IPS-NIHi11 (cell line): ENCODE measurements at places on chromosomes 3 and 15.
A peak's percentile ranks its signal among the peaks of the same experiment; 100 is the strongest.

DNA sequence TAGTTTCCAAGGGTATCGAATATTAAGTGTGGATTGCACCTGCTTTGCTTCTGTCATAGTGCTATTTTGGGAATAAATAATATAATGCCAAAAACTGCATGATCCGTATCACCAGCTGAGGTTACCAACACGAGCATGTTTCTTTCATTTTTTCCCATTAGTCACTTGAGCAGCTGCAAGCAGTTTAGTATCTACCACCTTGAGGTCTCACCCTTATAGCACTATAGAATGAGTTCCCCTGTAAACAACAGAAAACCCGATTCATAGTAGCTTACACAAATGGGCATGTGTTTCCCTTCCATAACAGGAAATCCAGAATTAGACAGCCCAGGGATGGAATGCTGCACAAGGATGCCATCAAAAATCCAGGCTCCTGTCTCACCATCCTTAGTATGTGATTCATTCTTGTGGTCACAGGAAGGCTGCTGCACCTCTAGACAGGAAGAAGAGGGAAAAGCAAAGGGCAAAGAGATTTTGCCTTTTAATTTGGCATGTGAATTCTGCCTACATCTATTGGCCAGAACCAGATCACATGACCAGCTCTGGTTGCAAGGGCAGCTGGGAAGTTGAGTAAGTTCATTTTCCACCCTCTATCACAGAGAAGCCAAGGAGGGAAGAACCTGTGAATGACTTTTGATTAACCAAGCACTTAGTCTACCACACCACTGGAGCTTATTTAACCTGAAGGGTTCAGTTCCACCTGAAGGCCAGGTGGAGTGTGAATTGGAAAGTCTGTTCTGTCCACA, 91.3 kb upstream of the SLC25A36 start:
- DNase-seq, result no peak

DNA sequence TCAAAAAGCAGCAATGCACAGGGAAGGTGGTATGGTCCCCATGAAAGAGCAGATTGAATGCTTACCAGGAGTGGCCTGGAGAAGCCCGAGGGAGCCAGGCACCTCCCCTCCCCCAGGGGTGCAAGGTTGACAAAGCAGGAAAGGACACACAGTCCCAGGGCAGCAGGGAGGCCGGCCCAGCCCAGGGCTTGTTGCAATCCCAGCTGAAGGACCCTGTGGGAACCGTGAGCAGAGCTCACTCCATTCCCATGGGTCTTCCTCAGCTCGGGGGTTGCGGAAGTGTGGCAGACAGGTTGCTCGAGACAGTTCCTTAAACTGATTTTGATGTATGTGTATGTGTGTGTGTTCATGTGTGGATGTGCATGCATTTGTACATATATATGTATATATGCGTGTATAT, 15.8 kb downstream of the UROC1 start:
- no peak for DNase-seq

DNA sequence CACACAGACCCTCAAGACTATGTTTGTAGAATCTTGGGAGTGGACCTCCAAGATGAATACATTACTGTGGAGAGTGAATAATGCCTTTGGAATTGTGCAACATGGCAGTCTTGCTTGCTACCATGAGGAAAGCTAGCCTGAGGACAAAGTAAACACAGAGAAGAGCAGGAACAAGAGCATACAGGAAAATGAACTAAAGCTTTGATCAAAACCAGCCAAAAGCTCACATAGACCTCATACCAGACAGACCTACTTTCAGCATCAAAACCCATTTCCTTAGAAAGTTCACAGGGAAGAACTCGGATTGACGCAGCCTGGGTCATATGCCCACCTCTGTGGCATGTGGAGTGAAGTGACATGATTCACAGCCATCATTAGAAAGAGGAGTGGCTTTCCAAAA, 3.3 kb upstream of the RAB8B start:
- DNase-seq, result no peak

GRCh38 chr15:69337138-69337537, 38.4 kb downstream of the PAQR5 start:
- no peak for DNase-seq

DNA sequence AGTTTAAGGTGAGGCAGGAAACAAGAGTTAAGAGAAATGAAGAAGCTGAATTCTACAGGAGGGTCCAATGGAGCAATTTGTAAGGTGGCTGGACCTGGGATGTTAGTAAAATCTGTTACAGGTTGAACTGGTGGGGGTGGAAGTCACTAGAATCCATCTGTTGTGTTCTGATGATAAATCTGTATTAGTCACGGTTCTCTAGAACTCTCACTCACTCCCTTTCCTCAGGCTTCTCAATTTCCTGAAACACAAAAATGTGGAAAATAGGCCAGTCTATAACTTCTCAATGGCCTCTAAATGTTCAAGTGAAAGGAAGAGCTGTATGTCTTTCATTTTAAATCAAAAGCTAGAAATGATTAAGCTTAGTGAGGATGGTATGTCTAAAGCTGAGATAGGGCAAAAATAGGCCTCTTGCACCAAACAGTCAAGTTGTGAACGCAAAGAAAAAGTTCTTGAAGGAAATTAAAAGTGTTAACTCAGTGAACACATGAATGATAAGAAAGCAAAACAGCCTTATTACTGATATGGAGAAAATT, 180.2 kb upstream of the CBLB start:
- DNase-seq, result no peak

GRCh38 chr3:176097027-176097426, 1100.3 kb downstream of the TBL1XR1 start:
- DNase-seq, result peak; percentile 12

DNA sequence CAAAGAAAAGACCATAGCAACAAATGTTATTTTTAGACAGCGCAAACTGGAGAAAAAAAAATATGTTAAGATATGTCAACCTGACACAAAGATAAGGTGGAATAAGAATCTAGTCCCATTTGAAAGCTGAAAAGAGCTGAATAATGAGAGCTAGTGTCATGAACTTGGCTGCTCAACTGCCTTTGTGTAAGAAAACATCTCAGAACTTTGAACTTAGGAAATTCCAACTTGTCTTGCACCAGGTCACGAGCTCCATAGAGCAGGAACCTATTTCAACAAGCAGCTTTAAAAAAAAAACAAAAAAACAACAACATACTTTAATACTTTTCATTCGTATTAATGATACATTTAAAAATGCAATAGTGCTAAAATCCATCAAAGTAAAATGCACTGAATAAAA, 79.5 kb downstream of the ZNF280D start:
- no peak for DNase-seq

DNA sequence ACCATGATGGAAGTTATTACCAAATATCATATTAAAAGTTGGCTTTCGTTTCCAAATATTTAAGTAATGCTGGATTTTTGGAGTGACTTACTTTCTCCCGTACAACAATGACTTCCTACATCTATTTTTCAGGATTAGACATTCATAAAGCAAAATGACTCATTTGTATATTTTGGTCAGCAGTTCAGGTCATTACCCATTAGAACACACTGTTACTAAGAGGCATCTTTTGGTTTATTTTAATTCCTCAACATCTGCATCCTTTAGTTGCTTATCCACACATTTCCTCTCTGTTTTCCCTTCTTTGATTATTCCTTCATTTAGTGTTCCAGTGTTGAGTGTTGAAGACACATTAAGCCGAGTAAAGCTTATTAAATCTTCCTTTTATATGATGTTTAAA, 348.2 kb downstream of the NAALADL2 start:
- no peak for DNase-seq

DNA sequence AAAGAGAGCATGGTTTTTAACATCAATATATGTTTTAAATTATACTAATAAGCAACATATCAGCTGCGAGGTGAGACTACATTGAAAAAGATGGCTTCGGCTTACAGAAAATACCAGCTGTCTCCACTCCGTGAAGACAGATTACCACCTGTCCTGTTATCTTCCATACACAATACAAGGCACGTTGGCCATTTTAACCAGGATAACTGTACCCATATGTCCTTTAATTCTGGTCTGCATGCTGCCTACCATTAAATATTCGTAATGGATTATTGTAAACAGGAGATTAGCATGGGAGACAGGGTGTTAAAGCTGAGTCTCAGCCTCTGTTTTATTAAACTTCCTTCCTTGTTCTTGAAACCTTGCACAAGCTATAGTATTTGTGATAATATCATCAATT, 855.5 kb downstream of the ROBO1 start:
- DNase-seq, result no peak

- DNase-seq, result no peak
These were observed 12.1 kb upstream of the FBLN2 start for GRCh38 chr3:13536832-13537231.

GRCh38 chr3:113405180-113405579, 36.1 kb downstream of the CFAP44 start:
- no peak for DNase-seq

DNA sequence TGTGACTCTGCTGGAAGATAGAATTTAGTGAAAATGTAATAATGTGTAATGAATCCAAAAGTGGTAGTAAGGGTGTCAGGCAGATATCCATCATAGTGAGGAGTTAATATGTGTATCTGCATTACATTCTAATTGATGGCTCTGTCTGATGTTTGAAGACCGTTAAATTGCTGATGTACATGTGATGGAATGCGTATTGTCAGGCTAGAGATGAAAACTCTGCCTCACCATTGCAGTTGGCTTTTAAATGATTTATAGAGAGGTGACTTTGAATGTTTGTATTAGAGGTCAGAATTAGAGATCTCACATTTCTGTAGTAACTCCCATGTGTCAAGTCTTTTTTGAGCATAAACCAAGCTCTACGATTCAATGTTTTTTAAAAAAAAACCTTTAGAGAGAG, 234.6 kb downstream of the NAALADL2 start:
- DNase-seq, result no peak

DNA sequence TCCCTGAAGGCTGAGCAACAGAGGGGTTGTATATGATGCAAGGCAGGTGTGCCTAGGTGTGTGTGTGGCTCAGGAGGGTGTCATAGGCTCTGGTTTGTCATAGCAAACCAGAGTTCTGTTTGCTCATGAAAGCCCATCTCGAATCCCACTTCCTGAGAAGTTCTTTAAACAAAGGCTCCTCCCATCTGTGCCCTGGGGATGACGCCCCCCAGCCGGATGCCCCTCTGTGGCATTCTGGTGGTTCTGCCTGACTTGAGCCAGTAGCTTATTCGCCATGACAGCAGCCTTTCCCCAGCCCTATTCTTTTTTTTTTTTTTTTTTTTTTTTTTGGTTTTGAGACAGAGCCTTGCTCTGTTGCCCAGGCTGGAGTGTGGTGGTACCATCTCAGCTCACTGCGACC, 45.4 kb downstream of the PDIA5 start:
- no peak for DNase-seq

DNA sequence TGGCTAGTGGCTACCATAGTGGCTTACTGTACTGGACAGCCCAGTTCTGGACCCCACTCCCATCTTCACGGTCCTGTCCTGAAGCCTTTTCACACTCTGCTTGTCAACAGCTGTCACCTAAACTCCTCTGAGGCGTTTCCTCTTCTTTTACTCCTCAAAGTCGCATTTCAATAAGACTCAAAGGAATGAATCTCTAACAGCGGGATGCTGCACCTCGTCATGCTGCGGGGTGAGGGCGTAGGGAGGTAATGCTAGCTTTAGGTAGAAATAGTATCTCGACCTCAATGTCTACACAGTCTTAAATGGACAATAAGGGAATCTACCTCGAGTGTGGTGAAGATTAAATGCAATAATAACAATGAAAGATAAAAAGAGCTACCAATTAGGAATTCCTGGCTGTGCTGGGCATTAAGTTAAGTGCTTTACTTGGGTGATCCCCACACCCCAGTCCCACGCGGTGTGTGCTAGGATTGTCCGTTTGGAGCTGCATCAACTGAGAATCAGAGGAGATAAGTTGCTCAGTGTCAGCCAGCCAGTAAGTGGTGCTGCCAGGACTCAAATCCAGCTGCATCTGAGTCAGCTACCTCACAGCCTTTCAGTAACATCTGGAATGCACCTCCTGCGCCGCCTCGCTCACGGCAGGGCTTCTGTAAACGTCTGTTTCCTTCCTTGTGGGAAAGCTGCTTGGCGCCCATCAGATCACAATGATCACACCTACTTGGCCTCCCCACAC, 14.0 kb downstream of the PLA2G4D start:
- DNase-seq, result no peak

DNA sequence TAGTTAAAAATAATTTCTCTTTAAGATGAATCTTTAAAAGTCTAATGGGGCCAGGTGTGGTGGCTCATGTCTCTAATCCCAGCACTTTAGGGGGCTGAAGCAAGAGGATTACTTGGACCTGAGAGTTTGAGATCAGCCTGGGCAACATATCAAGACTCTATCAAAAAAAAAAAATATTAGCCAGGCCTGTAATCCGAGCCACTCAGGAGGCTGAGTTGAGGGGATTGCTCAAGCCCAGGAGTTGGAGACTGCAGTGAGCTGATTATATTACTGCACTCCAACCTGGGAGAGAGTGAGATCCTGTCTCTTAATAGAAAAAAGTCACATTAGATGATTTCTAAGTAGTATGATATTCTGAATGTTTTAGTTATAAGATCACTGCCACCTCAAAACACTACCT, 322.0 kb upstream of the MANF start:
- no peak for DNase-seq

- DNase-seq, result no peak
These were observed 1.4 kb downstream of the IL17RD start for GRCh38 chr3:57163751-57164150.

- DNase-seq, result no peak
These were observed 13.5 kb downstream of the RAB6B start for GRCh38 chr3:133881939-133882825.

DNA sequence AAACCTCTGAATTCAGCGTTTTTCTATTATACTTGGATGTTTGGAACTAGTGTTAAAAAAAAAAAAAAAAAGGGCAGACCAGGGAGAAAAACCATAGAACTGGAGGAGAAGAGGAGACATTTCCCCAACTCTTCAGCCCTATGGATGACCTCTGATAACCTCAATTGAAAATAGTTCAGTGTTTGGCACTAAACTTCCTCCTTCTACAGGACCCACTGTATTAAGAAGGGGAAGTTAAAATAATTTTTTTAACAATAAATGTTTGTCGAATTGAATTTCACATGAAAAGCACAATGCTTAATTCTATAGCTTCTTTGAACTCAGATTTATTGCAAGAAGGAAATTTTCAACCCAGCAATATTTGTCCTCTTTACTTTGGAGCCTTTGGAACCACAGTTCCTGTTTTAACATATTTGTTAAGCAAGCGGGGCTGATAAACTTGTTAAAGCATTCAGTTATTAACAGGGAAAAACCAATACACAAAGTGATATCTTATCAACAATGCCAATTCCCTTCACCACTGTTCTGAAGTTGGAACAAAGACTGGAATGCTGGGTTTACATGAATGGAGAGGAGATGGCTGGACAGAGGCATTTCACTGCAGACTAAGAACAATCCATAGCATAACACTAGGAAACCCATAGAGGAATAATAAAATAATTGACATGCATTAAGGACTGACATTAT, 3.1 kb upstream of the A4GNT start:
- DNase-seq, result no peak

GRCh38 chr3:16388850-16389441, 123.9 kb downstream of the OXNAD1 start:
- no peak for DNase-seq

GRCh38 chr3:153970741-153971347, 150.3 kb upstream of the ARHGEF26 start:
- no peak for DNase-seq

GRCh38 chr15:62593681-62594399, 428.8 kb upstream of the C2CD4B start:
- DNase-seq, result no peak
